ENCODE measurements at places on chromosomes 3 and 15.

DNA sequence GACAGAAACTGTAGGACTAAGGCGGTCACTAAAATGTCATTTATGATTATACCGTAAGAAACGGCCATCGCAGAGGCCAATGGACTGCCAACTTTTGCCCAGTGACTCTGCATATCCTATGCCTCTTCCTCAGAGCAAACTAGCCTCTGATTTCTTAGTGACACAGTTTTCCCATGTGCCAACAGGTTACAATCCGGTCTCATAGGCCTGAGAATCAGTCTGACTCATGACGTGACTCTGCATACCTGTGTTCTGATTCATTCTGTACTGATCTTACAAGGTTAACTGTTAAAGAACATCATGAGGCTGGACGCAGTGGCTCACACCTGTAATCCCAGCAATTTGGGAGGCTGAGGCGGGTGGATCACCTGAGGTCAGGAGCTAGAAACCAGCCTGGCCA is 17.8 kb downstream of the RUBCN start:
- DNase-seq, result no peak

GRCh38 chr3:169660709-169661360 is 2.7 kb downstream of the MECOM start:
- no peak for DNase-seq

- no peak for DNase-seq
These were observed 563.8 kb upstream of the ROBO1 start for GRCh38 chr3:80331494-80332170.

- DNase-seq, result no peak
These were observed 431.8 kb downstream of the TBL1XR1 start for GRCh38 chr3:176765382-176765900.

GRCh38 chr15:73756390-73756789 is 3.2 kb upstream of the INSYN1 start:
- no peak for DNase-seq

DNA sequence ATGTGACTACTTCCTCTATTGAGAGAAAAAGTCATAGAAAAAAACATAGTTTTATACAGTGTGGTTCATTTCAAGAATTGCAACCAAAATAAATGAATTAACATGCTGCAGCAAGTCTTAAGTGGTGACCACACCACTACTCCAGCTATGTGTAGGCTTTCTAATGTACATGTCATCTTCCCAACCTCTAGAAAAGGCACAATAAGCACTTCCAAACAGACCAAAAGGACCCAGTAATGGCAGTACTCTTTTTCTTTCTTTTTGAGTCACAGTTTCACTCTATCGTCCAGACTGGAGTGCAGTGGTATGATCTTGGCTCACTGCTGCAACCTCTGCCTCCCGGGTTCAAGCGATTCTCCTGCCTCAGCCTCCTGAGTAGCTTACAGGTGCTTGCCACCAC is 219.3 kb upstream of the KBTBD8 start:
- no peak for DNase-seq

DNA sequence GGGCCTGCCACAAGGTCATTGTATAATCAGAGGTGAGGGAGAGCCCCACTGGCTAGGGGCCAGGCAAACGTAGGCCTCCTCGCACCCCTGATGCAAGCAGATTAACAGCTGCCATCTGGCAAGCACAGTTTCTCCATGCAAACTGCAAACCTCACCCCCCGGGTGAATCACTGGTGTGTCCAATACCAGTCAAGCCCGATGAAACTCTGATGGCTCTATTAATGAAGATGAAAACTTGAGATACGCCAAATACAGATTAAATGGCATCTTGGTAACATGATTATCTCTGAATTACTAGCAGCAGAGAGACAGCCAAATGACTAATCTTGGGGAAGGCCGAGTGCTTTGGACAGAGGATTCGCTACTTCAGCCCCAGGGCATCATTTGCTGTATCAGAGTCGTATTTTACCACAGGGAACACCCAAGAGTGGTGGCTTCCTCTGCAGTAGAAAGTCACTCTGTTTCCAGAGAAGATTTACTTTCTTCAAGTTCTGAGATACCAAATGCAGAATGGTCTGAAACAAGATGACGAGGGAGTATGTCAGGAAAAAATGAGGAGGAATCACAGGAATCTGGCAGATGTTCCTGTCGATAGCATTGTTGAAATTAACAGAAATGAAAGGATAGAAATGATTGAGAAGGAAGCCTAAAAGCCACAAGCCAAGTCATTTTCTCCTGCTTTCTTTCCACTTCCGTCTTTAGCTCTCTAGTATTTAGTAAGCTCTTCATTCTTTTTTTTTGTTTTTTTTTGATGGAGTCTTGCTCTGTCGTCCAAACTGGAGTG is 96.2 kb upstream of the NR2F2 start:
- DNase-seq, result no peak

DNA sequence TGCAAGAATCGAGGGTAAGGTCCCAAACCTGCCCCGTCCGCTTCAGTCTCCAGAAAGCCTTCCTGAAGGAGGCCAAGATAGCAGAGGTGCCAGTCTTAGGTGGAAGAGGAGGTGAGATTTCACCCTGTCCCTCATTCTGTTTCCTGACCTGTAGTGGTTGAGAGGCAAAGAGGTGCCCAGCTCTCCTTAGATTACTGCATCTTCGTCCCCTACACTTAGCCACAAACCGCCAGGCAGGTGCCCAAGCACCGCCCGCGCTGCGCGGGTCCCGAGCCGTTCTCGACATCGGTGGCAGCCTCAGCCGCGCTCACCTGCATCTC is 23.8 kb upstream of the POLG start:
- no peak for DNase-seq

DNA sequence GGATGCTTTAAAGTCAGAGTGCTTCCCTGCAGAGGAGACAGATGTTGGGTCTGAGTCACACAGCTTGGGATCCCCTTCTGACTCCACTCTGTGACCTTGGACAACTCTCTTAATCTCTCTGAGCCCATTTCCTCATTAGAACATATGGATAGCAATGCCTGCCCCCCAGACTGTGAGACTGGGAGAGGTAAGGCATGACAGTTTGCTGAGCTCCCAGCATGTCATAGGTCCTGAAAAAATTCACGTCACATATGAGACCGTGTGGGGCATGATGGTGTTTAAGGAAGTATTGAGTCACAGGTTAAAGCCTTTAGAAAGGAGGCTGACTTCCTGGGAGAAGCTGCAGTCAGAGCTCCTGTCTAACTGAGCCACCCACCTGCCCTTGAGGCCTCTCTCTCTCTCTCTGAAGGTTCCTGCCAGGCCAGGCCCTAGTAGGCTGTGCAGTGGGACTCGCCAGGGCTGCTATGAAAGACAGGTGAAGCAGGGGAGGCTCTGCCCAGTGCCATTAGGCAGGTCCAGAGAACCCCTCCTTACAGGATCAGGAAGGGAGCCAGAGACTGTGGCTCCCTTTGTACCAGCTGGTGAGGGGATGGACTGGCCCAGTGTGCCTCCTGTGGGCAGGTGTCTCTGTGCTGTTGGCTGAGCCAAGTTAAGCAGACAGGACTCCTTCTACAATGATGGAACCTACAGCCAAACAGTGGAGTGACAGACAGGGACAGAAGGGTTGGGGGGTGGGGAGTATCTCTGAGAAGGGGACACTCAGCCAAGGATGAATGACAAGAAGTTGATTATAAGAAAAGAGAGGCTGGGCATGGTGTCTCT is 19.5 kb upstream of the DOCK3 start:
- DNase-seq, result no peak

Data from cerebellar nuclear complex (tissue), 1 donor.